ENCODE measurements at places on chromosomes 4 and X. TPM values are rescaled to one million over a fixed set of nuclear protein-coding genes. Genes with fewer than 3 reads are reported as not detected.

DNA sequence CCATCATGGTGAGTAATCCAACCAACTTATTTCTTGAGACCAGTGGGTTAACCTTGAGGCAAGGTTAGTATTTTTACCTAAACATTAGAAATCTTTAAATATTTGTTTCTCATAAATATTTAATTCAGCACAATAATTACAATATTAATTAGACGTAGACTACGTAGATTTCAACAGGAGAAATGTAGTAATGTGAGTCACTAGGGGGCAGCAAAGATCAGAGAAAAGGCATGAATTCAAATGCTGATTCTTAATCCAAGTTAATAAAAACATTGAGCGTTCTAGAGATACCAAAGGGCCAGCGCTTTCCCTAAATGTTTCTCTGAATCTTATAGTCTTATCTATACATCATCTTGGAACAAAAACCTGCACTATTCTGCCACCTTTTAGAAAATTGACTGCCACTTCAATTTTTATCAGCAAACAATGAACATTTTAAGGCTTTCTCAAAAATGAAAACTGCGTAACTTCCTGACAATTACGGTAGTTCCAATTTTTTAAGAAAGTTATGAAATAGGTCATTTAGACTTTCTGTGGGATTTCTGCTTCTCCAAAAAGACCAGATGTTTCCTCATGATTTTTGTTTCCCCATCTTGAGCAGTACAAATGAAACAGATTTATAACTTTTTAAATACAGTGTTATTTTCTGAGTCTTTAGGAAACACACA is 180.7 kb downstream of the GASK1B start:
- DNase-seq: no peak
- H3K4me1 ChIP-seq: no peaks in the 10 kb centered on the region
- no peaks in the 10 kb centered on the region for H3K36me3 ChIP-seq
- H3K4me3 ChIP-seq: no peak overlapping the region

- H3K4me3 ChIP-seq: no peak overlapping the region
- peaks cover 15% of the 10 kb centered on the region for H3K36me3 ChIP-seq
- no peaks in the 10 kb centered on the region for H3K27me3 ChIP-seq
- DNase-seq: no peak
- H3K4me1 ChIP-seq: peaks cover 31% of the 10 kb centered on the region
- no peak overlapping the region for H3K27ac ChIP-seq
These were observed 15.4 kb upstream of the FAM9C start for GRCh38 chrX:13059637-13060499.

DNA sequence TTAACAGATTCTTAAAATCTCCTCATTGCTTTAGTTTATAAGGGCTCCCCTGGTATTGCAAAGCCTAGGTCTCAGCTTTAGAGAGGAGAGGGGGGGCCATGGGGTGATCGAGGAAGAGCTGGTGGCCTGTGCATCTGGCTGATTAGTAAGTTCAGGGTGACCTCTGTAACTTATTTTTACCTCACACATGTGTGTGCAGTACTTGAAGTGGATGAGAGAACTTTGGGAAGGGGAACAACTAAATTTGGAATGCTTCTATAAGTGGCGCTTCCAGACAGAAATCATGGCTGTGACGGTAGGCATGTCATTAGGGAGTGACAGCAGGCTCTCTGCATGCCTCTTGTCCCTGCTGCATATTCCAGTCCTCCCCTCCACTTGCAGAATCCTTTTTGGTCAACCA is 41.9 kb downstream of the FRAS1 start:
- H3K27ac ChIP-seq: no peak overlapping the region
- H3K4me3 ChIP-seq: no peak overlapping the region
- H3K4me1 ChIP-seq: no peaks in the 10 kb centered on the region
- no peak for DNase-seq

DNA sequence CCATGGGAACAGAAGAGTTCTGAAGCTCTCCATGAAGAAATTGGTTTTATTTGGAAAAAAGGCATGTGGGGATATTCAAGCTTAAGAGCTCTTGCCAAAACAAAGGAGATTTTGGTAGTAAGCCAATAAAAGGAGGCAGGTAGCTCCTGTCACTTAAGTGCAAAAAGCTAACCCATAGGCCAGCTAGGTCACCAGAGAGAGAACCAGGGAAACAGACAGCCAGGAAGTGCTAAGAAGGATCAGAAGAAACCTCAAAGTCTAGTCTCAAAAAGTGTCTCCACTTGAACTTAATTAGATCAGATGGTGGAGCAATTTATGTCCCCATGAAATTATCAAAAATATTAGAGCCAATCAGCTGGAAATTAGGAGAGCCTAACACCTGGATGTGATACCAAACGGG is 49.2 kb downstream of the CD40LG start:
- peaks cover 53% of the 10 kb centered on the region for H3K4me1 ChIP-seq
- H3K27me3 ChIP-seq: no peaks in the 10 kb centered on the region
- H3K36me3 ChIP-seq: peaks cover 62% of the 10 kb centered on the region
- peak overlapping the region; percentile 86 for H3K27ac ChIP-seq
- H3K4me3 ChIP-seq: no peak overlapping the region

GRCh38 chrX:12174358-12174757 is 36.1 kb downstream of the FRMPD4 start:
- no peaks in the 10 kb centered on the region for H3K4me1 ChIP-seq
- H3K27ac ChIP-seq: no peak overlapping the region
- H3K4me3 ChIP-seq: no peak overlapping the region
- H3K27me3 ChIP-seq: no peaks in the 10 kb centered on the region

DNA sequence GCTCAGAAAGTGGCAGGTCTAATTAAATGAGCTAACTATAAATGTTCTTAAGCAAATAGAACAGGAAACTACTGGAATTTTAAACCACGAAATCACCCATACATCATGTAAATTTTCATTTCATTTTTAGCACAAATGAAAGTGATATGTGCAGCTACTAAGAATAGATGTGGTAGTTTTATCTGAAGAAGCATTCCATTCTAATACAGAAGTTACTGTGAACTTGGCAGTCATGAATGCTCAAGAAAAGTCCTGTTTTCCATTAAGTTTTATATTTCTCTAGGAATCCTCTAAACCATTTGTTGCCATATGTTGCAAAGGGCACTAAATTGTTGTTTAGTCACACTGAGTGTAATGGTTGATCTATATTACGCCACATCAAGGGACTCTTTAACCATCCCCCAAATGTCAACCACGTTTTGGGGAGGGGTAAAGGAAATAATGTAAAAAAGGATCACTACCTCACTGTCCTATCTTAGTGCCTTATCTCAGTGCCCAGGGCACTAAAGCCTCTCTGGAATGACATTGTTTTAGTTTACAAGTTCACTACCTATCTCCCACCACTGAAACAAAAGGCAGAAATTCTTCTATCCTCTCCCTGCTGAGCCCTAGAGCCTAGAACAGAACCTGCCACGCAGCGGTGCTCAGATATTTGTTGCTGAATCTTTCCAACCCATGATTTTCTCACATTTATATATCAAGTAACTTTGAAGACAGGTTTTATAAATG is 118.0 kb downstream of the SHISA3 start:
- peaks cover 4% of the 10 kb centered on the region for H3K4me1 ChIP-seq
- H3K27me3 ChIP-seq: no peaks in the 10 kb centered on the region
- no peak overlapping the region for H3K4me3 ChIP-seq
- no peak overlapping the region for H3K27ac ChIP-seq
- DNase-seq: no peak
- no peaks in the 10 kb centered on the region for H3K36me3 ChIP-seq

- no peak overlapping the region for H3K4me3 ChIP-seq
- peak; percentile 10 for DNase-seq
- no peaks in the 10 kb centered on the region for H3K36me3 ChIP-seq
- no peaks in the 10 kb centered on the region for H3K27me3 ChIP-seq
- H3K4me1 ChIP-seq: peaks cover 5% of the 10 kb centered on the region
These were observed 85.0 kb upstream of the ZNF81 start for GRCh38 chrX:47751670-47752069.

- peak overlapping the region; percentile 81 for H3K27ac ChIP-seq
- no peak overlapping the region for H3K4me3 ChIP-seq
These were observed 25.6 kb upstream of the TEX13C start for GRCh38 chrX:125293850-125294780.

- H3K36me3 ChIP-seq: no peaks in the 10 kb centered on the region
- no peak overlapping the region for H3K27ac ChIP-seq
- peaks cover 46% of the 10 kb centered on the region for H3K27me3 ChIP-seq
- H3K4me1 ChIP-seq: peaks cover 10% of the 10 kb centered on the region
These were observed 60.7 kb upstream of the RAPGEF2 start for GRCh38 chr4:159042097-159042605.

DNA sequence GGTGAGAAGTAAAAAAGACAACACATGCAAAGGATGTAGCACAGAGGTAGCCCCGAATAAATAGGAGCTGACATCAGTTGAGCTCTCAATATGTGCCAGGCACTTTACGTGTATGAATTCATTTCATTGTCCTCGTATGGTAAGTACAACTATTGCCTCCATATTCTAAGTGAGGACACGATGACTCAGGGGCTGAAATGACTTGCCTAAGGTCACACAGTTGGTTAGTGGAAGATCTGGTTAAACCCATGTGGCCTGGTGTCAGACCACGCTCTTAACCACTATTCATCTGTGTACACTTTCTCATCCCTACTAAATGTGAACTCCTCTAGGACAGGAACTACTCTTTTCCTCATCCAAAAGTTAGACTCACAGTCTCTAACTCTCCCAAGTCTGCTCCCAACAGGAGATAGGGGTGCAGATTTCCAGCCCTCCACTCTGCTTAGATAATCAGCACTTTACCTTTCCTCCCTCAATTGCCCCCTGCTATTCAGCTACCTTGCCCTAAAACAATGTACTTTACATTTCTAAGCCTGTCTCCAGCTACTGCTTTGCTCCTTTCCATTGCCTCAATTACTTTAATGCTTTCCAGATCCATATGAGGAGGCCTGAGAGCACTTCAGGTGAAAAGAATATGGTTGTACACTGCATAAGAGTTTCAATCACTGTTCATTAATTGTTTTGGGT is 58.8 kb upstream of the LHFPL1 start:
- H3K27ac ChIP-seq: no peak overlapping the region
- no peak overlapping the region for H3K4me3 ChIP-seq
- H3K36me3 ChIP-seq: no peaks in the 10 kb centered on the region
- H3K4me1 ChIP-seq: no peaks in the 10 kb centered on the region

DNA sequence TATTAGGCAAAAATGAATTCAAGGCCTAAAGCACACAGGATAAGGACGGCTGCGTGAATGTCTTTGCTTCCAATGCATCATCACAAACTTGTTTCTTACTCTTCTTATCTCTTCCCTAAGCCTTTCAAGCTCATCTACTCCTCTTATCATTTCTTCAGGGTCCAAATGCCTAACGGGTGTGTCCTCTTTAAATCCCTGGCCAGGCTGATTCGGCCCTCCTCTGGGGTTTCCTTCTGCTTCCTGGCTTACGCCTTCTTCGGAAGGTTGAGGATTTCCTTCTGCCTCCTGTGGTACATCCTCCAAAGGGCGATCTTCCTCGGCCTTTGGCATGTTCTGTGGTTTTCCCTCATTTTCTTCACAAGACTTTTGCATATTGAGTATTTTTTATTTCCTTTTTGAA is 1.3 kb downstream of the TCEAL8 start:
- peaks cover 22% of the 10 kb centered on the region for H3K36me3 ChIP-seq
- no peak for DNase-seq
- peak overlapping the region; percentile 98 for H3K4me3 ChIP-seq
- peak overlapping the region; percentile 72 for H3K27ac ChIP-seq
- peaks cover 15% of the 10 kb centered on the region for H3K4me1 ChIP-seq
- H3K27me3 ChIP-seq: peaks cover 4% of the 10 kb centered on the region

GRCh38 chr4:137768881-137769280 is 236.6 kb upstream of the PCDH18 start:
- no peaks in the 10 kb centered on the region for H3K36me3 ChIP-seq
- no peaks in the 10 kb centered on the region for H3K27me3 ChIP-seq
- no peak overlapping the region for H3K4me3 ChIP-seq
- H3K4me1 ChIP-seq: no peaks in the 10 kb centered on the region
- no peak overlapping the region for H3K27ac ChIP-seq
- DNase-seq: no peak

DNA sequence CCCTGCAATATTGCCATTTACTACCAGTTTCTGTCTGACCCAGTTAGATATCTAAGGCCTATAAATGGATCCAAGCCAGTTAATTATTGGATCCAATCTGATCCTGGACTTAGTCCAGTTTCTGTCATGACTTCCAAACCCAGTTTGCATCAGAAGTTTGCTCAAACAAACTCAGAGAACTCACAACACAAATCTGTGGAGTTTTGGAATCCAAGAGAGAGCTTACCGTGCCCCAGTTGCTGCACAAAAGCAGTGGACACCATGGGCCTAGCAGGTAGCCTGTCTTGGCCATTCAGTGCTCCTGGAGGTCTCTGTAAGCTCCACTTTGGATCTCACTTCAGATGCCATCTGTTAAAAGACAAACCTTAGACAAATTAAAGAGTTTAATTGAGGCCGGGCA is 174.5 kb downstream of the AASDH start:
- no peak for DNase-seq
- no peaks in the 10 kb centered on the region for H3K27me3 ChIP-seq
- no peaks in the 10 kb centered on the region for H3K36me3 ChIP-seq
- no peaks in the 10 kb centered on the region for H3K4me1 ChIP-seq
- no peak overlapping the region for H3K4me3 ChIP-seq
- H3K27ac ChIP-seq: no peak overlapping the region

- no peak overlapping the region for H3K27ac ChIP-seq
- H3K4me1 ChIP-seq: no peaks in the 10 kb centered on the region
- H3K27me3 ChIP-seq: no peaks in the 10 kb centered on the region
These were observed 229.1 kb downstream of the VEGFC start for GRCh38 chr4:176563591-176563990.

- H3K36me3 ChIP-seq: no peaks in the 10 kb centered on the region
- H3K4me1 ChIP-seq: peaks cover 4% of the 10 kb centered on the region
- H3K4me3 ChIP-seq: no peak overlapping the region
- no peak for DNase-seq
These were observed 148.3 kb downstream of the MGST2 start for GRCh38 chr4:139813881-139814280.

GRCh38 chr4:114997576-114998247 is 115.7 kb downstream of the NDST4 start:
- H3K27me3 ChIP-seq: no peaks in the 10 kb centered on the region
- no peaks in the 10 kb centered on the region for H3K4me1 ChIP-seq
- DNase-seq: no peak
- H3K36me3 ChIP-seq: no peaks in the 10 kb centered on the region
- no peak overlapping the region for H3K4me3 ChIP-seq
- no peak overlapping the region for H3K27ac ChIP-seq

DNA sequence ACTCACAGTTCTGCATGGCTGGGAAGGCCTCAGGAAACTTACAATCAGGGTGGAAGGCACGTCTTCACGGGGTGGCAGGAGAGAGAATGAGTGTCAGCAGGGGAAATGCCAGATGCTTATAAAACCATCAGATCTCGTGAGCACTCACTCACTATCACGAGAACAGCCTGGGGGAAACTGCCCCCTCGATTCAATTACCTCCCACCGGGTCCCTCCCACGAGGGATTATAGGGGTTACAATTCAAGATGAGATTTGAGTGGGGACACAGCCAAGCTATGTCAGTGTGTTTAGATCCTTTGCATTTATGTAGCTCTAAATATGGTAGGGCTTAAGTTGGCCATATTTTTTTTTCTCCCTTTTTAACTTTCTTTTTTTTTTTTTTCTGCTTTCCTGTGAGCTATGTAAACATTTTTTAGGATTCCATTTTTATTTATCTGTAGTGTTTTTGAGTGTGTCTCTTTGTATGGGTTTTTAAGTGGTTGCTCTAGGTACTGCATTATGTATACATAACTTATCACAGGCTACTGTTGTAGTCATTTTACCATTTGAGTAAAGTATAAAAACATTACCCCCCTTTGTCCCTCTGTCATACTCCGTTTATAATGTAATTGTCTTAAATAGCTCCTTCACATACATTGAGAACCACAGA is 79.0 kb downstream of the ADRA2C start:
- no peaks in the 10 kb centered on the region for H3K27me3 ChIP-seq
- H3K4me3 ChIP-seq: no peak overlapping the region

- no peak for DNase-seq
- H3K4me3 ChIP-seq: no peak overlapping the region
- H3K4me1 ChIP-seq: no peaks in the 10 kb centered on the region
These were observed 983.4 kb upstream of the ADGRL3 start for GRCh38 chr4:60216752-60217151.

Gene GAGE10
- not detected for total RNA-seq

Gene AKAP17A
- 67.6 TPM for total RNA-seq

Gene ARR3
- total RNA-seq: not detected

Gene CFAP47
- total RNA-seq: not detected
